ENCODE measurements at places on chromosomes 1 and 21.

- DNase-seq, result no peak
Observed at GRCh38 chr1:161492827-161493226, 12.4 kb upstream of the FCGR2A start.

DNA sequence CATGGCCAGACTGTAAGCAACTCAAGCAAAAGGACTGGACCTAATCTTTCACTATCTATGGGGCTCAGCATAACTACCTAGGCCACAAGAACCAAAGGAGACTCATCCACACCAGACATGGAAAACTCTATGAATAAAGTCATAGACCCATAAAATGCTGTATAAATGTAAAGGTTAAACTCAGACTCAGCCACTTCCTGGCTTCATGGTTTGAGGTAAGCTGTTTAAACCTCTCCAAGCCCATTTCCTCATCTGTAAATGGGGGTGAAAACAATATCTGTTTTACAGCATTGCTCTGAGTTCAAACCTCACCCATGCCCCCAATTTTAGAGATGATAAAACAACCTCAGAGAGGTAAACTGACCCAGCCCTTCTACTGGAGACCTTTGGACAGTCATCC, 4.0 kb upstream of the SMIM12 start:
- no peak for DNase-seq

DNA sequence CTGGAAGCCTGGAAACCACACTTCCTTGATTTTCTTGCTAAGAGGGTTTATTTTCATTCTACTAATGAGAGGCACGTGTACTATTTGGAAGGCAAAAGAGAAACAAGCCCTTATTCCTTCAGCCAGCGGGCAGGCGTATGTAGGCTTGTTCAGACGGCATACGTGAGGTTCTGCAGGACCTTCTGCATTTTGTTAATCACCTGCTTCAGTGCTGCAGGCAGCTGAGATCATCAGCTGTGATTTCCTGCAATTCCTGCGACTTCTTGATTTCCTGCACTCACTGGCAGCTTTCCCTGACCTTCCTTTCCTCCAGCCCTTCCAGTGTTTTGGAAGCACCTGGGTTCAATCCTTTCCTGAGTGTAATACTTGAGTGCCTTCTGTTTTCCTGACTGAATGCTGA, 43.4 kb downstream of the TSNAX start:
- no peak for DNase-seq

GRCh38 chr1:109148987-109149561, 35.2 kb downstream of the ELAPOR1 start:
- DNase-seq, result no peak

GRCh38 chr1:182145441-182145840, 83.9 kb upstream of the ZNF648 start:
- DNase-seq, result no peak

- no peak for DNase-seq
Observed at GRCh38 chr1:44545961-44546360, 128.3 kb downstream of the TMEM53 start.

GRCh38 chr1:209399800-209400199, 183.7 kb upstream of the CAMK1G start:
- no peak for DNase-seq

GRCh38 chr1:119626841-119627240, 21.2 kb downstream of the ZNF697 start:
- no peak for DNase-seq

GRCh38 chr1:153397051-153397923, 6.4 kb upstream of the S100A8 start:
- no peak for DNase-seq

DNA sequence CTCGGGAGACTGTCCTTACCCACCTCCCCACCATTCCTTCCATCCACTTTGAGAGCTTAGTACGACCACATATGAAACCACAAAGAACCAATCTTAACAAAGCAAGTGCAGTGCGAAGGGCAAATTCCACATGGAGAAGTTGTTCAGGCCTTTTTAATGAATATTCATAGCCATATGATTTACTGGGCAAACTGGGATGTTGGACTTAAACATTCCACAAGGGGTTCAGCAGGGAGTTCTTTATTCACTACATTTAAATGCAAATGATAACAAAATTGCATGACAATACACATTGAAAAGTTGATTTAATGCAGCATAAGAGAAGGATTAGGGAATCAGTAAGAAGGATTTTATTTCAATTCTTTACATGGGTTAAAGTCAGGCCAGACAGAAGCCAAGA, 14.7 kb downstream of the NMNAT2 start:
- DNase-seq, result no peak

DNA sequence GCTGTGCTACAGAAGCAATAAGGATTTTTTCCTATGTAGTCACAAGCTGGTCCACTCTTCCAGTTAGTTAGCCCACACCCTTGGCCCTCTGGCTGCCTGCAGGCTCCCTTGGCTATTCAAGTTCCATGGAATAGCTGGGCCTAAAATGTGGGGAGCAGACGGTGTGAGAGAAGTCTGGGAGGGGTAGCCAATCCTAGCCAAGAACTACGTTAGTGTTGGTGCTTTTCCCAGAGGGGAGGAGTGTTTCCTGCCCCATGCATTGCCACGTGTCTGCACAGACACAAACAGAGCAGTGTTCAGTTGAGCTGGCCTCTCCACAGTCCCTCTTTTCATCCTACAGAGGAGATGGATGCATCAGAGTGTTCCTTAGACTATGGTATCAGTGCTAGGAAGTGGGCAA, 59.0 kb upstream of the IPO9 start:
- no peak for DNase-seq

GRCh38 chr1:107940701-107941100, 24.3 kb downstream of the VAV3 start:
- no peak for DNase-seq

DNA sequence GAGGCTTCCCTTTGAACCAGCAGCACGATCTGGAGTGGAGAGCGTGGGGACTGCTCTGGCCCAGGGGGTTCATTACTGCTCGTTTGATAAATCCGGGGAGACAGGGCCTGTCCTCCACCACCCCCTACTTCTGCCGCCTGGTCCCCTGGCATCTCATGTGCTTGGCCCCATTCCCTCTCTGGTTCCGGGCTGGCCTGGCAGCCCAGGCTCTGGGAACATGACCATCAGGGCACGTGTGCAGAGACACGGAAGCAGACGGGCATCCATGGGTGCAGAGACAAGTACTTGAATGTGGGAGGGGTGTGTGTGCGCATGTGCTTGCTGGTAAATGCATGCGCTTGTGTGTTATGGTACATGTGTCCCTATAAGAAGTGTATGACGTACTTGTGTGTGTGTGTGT, 75.5 kb downstream of the KIRREL1 start:
- DNase-seq, result no peak

DNA sequence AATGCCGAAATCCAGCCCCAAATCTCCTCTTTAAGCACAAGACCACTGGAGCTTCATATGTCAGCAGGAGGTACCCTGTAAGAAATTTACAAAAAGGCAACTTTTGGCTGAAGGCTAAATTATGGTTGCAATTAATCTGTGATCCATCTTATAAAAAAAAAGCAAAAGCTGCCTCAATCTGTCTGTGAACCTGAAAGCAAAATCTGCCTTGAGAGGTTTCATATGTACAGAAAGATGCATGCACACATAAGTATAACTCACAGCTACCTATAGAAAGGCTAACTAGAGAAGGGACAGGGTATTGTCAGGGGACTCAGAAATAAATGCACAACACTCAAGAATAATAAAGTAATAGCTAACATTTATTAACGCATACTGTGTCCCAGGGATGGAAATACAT, 964.2 kb upstream of the ADGRL2 start:
- no peak for DNase-seq

GRCh38 chr1:162291000-162291399, 85.7 kb downstream of the SPATA46 start:
- no peak for DNase-seq

GRCh38 chr1:114314098-114314497, 160.4 kb upstream of the SYT6 start:
- no peak for DNase-seq

DNA sequence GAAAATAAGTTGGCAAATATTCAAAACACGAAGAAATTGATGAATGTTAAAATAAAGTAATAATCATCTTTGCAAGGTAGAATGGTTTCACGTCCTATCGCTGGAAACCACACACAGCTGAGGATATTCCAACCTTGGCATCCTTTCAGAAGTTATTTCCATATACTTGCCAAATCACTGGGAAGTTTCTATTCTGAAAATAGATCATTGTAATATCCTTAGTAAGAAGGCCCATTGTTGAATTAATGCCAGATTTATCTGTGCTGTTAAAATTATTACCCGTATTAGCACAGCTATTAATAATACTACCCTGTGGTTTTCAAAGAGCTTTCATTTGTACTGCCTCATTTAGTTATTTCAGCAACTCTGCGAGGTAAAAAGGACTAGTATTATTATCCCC, 81.1 kb downstream of the OLFM3 start:
- no peak for DNase-seq

- DNase-seq, result no peak
Observed at GRCh38 chr1:111032295-111032897, 68.7 kb upstream of the LRIF1 start.

- no peak for DNase-seq
Observed at GRCh38 chr1:59596432-59596831, 218.3 kb upstream of the HOOK1 start.

DNA sequence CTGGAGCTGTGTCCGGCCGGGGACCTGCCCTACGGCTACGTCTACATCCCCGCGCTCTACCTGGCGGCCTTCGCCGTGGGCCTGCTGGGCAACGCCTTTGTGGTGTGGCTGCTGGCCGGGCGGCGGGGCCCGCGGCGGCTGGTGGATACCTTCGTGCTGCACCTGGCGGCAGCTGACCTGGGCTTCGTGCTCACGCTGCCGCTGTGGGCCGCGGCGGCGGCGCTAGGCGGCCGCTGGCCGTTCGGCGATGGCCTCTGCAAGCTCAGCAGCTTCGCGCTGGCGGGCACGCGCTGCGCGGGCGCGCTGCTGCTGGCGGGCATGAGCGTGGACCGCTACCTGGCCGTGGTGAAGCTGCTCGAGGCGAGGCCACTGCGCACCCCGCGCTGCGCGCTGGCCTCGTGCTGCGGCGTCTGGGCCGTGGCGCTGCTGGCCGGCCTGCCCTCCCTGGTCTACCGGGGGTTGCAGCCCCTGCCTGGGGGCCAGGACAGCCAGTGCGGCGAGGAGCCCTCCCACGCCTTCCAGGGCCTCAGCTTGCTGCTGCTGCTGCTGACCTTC, 412 bp downstream of the GPR25 start:
- no peak for DNase-seq

GRCh38 chr1:68401506-68401905, 48.2 kb downstream of the RPE65 start:
- no peak for DNase-seq

DNA sequence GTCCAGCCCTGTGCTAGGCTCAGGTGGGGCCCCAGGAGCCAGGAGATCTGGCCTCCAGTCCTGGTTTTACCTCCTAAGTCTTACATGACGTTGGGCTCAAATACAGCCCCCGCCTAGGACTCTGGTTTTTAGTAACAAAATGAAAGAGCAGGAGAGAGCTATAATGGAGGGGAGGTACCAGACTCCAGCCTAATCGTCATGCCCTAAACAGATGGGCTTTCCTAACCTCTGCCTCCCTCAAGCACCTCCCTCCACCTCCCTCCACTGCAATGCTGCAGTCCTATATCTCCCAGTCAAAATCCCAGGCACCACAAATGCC, 28.6 kb downstream of the TTC39A start:
- DNase-seq, result no peak

DNA sequence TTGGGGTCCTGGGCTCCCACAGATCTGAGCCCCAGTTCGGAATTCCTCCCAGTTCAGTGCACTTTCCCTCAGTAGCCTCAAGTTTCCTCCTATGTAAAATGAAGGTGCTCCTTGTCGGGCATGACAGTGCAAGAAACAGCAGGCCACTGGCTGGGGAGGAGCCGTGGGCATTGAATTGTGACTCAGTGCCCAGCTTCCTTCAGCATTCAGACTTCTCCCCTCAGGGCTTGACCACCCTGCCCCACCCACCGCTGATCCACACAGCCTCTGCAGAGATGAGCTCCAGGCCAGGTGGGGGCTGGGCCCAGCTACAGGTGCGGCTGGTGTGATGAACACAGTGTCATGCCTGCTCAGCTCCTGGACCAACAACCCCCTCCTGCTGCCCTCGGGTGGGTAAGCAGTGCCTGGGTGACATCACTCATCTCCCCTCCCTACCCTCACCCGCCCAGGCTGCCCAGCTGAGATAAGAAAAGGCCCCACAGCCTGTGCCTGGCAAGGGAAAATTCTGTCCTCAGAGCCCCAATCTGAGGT, 4.9 kb downstream of the MOB3C start:
- no peak for DNase-seq

GRCh38 chr1:58409890-58410289, 136.6 kb downstream of the OMA1 start:
- DNase-seq, result no peak

GRCh38 chr1:51454554-51454953, 64.5 kb downstream of the EPS15 start:
- DNase-seq, result no peak

- no peak for DNase-seq
Observed at GRCh38 chr1:46517010-46517600, 27.5 kb downstream of the DMBX1 start.

DNA sequence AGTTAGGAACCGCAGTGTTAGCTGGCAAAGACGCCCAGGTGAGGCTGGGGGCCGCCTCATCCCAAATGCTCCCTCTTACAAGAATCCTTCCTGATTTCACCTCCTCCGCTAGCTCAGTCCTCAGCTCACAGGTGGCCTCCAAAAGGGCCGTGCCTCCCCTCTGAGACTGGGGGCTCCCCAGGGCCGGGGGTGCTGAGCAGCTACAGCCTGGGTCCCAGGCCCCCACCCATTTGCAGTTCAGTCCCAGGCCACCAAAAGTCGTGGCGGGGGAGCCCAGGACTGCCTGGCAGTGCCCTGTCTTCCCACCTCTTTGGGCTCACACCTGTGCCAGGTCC, 29.6 kb downstream of the RNU1-1 start:
- DNase-seq, result no peak

GRCh38 chr1:169795687-169796086, 980 bp upstream of the METTL18 start:
- no peak for DNase-seq
